T-helper 2 cell treated with Interferon-gamma antibody and Interleukin-4, amounts not matched to agents 100 ng/mL and 5 ng/mL, for 36 hours (primary cell): ENCODE measurements at places on chromosomes 12 and 14. TPM values are rescaled to one million over a fixed set of nuclear protein-coding genes. Genes with fewer than 3 reads are reported as not detected.

Gene YARS2
- total RNA-seq: 19.0 and 21.5 TPM in 2 replicates

Gene HOXC12
- total RNA-seq: not detected in 2 replicates

Gene ESPL1
- 75.1 and 79.7 TPM in 2 replicates for total RNA-seq

Gene OLR1
- not detected in 2 replicates for total RNA-seq
